ENCODE measurements at places on chromosomes 1 and 21.
A peak's percentile ranks its signal among the peaks of the same experiment; 100 is the strongest.

- DNase-seq: no peak
Observed at GRCh38 chr21:28239340-28239739, 753.3 kb downstream of the LTN1 start.

DNA sequence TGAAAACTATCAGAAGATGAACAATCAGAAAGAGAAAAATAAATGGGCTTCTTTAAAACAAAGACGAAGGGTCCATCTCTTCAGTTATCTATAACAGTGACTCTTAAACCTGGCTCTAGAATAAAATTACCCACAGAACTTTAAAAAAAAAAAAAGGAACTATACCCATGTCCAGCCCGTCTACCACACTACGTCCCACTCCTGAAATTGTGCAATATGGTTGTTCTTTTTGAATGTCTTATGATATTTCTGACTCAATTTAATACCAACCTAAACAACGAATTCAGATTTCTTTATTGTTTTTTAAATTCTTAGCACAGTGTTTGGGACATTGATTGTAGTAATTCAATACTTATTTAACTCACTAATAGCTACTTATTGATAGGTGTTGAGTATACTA is 246.3 kb downstream of the DPYD start:
- DNase-seq: no peak

GRCh38 chr1:39788426-39788757 is 273 bp downstream of the BMP8B start:
- DNase-seq: no peak

- DNase-seq: peak; percentile 60
Observed at GRCh38 chr1:234597894-234598293, 12.1 kb downstream of the IRF2BP2 start.

DNA sequence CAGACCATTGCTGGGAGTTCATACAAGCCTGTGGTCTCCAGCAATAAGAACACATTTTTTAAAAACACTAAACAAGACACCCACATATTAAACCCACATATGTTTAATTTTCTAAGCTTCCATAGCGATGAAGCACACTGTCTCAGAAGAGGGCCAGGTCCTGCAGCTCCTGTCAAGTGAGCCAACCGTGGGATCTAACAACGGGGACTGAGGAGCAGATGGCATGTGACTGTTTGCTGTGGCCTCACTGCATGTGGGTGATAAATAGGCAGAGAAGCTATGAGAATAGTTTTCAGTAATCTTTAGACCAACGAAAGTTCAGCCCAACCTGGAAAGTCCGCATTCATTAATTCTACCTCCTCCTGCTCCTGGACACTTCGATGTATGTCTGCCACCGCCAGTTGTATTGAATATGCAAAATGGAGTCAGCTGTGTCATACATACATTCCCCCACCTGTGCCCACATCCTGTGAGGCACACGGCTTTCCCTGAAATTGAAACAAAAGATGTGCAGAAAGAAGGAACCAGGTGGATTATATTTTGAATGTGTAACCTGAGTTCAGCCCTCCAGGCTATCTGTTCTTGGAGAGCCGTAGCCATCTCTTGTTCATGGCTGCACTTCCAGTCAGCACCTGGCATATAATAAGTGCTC is 88.2 kb downstream of the MIS18A start:
- DNase-seq: no peak

- DNase-seq: no peak
Observed at GRCh38 chr1:70633004-70633403, 221.9 kb downstream of the CTH start.

DNA sequence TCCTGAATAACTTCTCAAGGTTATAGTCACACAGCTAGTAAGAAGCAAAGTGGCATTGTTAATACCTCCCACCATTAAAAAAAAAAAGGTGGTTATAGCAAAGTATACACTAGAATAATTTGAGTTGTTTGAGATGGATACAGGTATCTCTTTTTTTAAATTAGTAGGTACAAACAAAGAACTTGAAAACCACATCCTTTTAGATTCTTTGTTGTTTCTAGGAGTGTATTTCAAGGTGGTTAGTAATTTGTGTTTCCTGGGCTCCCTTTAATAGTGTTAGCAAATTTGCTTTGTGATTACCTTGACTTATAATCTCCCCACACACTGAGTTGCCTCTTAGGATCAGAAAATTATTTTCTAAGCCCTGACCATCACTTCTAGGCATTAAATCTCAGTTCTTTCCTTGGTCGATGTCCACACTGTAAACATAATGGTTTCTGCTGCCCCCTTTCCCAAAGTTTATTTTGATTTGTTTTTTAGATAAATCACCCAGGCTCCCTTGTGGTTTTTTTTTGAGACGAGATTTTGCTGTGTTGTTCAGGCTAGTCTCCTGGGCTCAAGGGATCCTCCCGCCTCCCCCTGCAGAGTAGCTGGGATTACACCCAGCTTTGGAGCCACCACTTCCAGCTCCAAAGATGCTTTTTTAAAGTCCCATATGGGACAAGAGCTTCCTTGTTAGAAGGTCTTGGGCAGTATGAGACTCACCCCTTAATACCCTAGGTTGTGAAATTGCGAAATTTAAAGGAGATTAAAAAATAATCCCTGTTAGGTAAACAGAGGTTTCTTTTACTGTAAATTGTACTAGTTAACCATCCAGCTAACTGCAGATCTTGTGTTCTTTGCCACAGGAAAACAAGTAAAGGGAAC is 6.2 kb downstream of the AKIRIN1 start:
- DNase-seq: no peak

DNA sequence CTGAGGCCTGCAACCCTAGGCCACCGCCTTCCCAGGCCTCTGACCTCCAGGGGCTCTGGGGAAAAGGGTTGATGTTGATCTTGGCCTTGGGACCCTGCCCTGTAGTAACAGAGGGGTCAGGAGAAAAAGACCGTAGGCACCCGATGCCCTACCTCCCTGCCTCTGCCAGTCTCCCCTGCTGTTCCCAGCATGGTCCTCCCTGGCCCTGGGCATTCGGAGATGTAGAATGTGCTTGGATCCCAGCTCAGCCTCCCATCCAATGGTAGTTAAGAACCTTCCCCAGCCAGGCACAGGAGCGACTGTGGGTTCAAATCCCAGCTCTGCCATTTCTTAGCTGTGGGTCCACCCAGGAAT is 72.0 kb upstream of the TARDBP start:
- no peak for DNase-seq

DNA sequence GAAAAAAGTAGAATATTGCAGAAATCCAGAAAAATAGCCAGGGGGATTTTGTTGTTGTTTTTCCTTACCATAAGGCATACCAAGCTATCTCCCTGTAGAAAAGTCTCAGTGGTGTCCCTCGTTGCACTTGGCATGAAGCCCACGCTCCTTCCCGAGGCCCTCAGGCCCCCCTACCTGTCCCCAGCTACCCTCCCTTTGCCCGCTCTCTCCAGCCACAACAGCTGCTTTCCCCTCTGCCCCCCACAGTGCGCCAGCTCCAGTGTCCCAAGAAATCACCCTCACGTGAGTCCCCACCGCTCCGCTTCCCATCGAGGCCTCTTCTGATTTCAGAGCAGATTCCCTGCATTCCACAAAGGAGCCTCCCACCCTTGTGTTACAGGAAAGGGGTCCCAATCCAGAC is 8.4 kb downstream of the AGTRAP start:
- DNase-seq: no peak

- DNase-seq: peak; percentile 21
Observed at GRCh38 chr1:8740034-8740449, 77.4 kb downstream of the RERE start.

GRCh38 chr1:92551916-92552315 is 65.2 kb upstream of the GFI1 start:
- no peak for DNase-seq

GRCh38 chr1:221680085-221680484 is 61.8 kb downstream of the DUSP10 start:
- DNase-seq: no peak

DNA sequence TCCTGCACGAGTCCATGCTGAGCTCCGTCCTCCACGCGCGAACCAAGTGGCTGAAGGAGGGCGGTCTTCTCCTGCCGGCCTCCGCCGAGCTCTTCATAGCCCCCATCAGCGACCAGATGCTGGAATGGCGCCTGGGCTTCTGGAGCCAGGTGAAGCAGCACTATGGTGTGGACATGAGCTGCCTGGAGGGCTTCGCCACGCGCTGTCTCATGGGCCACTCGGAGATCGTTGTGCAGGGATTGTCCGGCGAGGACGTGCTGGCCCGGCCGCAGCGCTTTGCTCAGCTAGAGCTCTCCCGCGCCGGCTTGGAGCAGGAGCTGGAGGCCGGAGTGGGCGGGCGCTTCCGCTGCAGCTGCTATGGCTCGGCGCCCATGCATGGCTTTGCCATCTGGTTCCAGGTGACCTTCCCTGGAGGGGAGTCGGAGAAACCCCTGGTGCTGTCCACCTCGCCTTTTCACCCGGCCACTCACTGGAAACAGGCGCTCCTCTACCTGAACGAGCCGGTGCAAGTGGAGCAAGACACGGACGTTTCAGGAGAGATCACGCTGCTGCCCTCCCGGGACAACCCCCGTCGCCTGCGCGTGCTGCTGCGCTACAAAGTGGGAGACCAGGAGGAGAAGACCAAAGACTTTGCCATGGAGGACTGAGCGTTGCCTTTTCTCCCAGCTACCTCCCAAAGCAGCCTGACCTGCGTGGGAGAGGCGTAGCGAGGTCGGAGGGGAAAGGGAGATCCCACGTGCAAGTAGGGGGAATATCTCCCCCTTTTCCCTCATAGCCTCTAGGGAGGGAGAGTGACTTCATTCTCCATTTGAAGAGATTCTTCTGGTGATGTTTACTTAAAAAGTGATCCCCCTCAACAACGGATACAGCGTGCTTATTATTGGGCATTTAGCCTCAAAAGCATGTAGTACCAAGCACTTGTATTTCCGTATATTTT is 991 bp downstream of the PRMT6 start:
- DNase-seq: peak; percentile 75

DNA sequence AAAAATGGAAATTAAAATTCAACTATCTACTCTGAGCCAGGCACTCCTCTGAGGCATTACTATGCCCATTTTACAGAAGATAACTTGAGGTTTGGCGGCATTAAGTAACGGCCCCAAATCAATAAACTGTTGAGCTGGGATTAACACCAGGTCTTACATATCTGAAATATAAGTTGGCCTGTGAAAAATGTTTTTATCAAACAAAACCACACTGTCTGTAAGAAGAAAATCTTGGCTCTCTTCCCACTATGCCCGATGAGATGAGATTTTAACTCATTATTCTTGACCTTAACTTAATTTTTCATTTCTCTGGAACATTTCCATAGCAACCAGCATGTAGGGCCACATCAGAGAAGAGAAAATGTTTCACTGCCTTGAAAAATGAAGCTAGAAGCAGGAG is 21.8 kb downstream of the RC3H1 start:
- DNase-seq: no peak

DNA sequence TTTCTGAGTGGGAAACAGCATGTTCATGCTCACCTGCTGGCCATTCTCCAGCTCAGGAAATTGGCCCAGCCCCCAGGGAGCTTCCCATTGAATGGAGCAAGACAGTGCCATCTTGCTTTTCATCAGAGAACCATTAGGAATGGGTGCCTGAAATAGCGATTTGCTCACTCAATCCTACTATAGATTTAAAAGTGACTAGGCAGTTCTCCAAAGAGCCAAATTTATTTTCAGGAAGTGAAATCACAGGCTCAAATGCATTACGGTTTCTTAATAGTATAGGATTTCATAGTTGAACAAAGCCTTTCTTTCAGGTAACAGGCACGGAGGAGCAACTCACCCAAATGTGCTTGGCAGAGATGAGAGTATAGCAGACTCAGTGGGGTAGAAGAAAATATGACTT is 272.1 kb downstream of the GRIK1 start:
- DNase-seq: no peak

DNA sequence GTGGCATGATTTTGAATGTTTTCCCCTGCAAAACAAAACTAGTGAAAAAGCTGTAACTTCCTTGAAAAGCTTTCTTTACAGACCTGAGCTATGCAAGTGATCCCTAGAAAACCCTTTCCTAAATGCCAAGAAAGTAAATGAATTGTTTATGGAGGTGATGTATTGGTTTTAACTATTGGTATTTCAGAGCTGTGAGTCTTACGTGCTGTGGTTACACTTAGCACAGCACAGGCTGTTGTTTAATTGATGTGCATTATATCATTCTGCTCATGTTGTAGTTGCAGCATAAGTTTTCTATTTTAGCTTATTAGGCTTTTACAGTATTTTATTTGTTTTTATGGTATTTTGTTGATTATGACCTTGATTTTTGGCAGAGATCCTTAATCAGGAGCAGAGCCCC is 74.1 kb upstream of the DYNLT5 start:
- peak; percentile 6 for DNase-seq

GRCh38 chr1:6157528-6158174 is 22.5 kb downstream of the CHD5 start:
- no peak for DNase-seq

DNA sequence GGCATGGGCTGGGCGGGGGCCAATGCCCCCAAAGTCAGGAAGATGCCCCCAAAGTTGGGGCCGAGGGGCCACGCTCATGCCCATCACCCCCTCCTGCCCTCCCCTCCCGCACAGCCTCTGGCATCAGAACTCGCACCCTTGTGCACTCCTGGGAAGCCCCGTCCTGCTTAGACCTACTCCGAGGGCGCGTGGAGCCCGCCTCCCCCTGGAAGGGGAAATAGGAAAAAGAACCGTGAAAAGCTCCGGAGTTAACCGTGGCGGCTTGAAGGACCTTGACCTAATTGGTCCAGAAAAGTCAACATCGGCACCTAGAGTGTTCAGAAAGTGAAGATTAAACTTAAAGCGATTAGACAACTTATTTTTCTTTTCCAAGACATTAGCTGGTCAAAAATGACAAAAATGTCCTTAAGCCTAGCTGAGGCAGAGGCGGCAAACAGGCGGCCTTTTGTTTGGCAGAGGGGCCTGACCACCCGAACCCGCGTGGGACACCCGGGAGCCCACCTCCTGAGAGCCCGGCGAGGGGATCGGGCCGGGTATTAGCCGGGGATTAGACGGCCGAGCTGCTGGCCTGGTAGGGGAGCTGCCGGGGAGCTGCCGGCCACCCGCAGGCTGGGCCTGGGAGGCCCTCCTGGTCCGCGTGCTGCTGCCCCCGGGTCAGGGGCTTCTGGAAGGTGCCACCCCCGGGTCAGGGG is 65.5 kb downstream of the PRDM16 start:
- no peak for DNase-seq

DNA sequence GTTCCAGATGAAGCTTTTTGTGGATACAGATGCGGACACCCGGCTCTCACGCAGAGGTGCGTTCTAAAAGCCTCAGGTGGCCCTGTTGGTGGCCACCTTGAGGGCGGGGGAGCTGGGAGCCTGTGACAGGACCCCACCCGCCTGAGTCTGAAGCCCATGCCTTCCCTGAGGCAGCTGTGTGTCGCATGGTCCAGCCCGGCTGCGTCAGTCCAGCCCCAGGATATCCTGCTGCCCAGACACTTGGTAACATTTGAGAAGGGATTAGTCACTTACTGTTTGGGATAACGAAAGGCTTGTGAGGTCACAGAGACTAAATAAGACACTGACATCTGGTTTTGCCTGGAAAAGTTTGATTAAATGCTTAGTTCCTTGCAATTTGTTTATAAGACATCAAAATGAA is 68.9 kb downstream of the UCK2 start:
- DNase-seq: peak; percentile 88

DNA sequence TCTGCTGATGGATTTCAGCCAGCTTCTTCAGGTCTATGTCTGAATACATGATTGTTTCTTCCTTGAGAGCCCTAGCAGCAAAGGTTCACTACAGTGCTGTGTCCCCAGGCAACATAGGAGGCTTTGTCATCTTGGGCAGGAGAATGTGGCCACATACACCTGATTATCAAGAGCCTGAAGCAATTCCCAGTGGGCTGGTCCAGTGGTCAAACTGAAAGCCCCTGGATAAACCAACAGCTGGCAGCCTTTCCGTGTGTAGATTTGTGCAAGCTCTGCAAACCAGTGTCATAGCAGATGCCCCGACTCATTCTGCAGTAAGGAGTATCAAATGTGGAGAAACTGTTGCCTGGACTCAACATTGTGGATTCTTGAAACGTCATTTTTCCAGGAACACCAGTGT is 2.3 kb upstream of the GIPC2 start:
- DNase-seq: no peak

GRCh38 chr21:46150073-46150472 is 5.3 kb downstream of the FTCD start:
- no peak for DNase-seq
